Left lung (tissue), 14 donors: ENCODE measurements at places on chromosomes 1 and 21.

- no peak for DNase-seq
Measured at GRCh38 chr1:170284951-170285350, 139.2 kb downstream of the NTMT2 start.

DNA sequence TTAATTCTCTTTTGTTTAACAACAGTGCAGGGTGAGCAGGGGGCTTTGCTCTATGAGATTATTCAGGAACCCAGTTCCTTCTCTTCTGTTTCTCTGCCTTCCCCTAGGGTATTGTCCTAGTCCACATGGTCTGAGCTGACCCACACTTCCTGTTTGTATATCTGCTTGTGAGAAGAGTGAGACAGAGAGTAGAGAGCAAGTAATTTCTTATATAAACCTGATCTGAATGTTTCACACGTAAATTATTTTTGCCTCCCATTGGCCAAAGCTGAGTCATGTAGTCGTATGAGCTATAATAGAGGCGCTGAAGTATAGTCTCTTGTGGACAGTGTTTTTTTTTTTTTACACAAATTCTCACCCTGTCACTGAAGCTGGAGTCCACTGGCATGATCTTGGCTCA is 134.2 kb upstream of the SERTAD4 start:
- no peak for DNase-seq

- peak; percentile 94 for DNase-seq
Measured at GRCh38 chr1:85297855-85298629, 21.6 kb upstream of the BCL10 start.

DNA sequence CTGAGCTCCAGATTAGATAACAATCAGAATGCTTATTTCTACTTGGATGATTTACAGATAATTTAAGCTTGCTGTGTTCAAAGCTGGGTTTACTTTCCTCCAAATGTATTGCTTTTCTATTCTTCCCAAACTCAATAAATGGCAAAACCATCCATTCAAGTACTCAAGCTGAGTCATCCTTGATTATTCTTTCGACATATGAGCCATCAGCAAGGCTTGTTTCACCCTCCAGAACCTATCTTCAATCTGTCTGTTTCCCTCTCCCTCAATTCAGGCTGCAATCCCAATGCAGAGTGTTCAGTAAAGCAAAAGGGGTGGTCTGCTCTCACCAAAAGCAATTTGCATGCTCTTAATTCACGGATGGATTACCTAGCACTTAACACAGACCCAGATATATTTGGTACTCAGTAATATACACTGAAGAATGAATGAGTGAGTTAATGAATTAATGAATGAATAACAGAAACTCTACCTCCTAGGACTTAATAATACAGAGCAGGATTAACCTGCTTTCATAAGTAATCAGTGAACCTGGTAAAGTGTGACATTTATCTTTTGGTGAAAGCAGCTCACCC is 41.9 kb downstream of the DDR2 start:
- no peak for DNase-seq

DNA sequence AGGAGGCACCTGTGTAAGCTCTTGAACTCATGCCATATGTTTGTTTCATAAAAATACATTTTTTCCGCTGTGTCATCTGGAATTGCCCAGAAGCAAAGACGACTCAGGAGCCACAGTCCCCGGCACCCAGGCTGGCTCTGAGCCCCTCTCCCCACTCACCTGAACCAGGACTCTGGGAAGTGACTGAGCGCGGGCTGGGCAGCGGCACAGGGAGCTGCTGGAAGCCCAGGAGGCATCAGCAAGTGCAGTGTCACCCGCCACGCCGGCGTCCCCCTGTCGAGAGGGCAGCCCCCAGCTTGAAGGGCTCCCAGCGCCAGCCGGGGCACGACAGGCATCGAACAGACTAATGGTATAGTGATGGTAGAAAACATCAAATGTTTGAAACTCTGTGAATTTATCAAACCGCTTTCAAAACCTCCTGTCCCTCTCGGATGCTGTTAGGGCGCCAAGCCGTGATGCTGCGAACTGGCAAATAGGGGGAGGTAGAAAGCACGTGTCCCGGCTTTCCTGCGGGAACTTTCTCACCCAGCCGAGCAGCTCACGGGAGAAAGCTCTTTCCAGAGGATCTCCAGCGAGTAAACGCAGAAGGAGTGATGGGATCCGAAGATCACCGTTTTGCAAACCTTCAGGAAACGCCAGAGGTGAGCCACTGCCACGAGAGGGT is 57.8 kb upstream of the COL18A1 start:
- no peak for DNase-seq

DNA sequence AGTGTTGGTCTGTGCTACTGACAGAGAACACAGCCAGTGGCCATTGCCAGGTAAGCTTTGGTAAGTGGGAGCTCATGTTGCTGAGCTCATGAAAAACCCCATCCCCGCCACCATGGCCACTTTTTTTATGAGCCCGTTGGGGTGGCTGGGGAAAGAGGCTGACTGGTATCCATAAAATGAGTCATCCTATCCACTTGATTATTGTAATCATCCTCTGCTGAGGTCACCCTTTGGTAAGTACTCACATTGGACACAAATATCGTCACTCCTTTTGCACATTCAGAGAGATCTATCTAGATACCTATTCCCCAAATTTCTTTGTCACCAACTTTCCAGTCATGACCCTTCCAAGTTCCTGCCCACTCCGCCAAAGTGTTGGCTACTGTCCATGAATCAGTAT is 22.0 kb downstream of the SLAMF7 start:
- no peak for DNase-seq

- DNase-seq = no peak
Measured at GRCh38 chr1:233357595-233358397, 30.3 kb downstream of the MAP3K21 start.

DNA sequence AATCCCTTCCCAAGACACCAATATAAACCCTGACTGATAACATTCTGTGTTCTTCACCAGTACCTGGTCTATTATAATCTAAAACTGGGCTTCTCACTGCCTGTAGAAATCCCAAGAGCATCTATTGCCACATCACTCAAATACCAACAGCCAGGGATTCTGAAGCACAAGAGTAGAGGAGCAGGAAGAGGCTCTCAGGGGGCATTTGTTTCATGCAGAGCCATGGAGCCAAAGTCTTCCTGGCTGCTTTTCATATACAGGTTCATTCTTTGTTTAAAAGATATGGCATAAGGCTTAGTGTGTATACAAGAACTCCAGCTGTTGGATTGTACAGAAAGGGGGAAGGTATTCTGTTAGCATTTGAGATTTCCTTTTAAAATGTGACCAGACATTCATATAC is 38.2 kb upstream of the USH2A start:
- DNase-seq = no peak

GRCh38 chr1:236211815-236212214 is 69.5 kb downstream of the GPR137B start:
- DNase-seq = no peak

GRCh38 chr1:20089328-20090077 is 19.5 kb downstream of the PLA2G5 start:
- DNase-seq = no peak

GRCh38 chr1:28374297-28374696 is 4.8 kb downstream of the PHACTR4 start:
- DNase-seq = no peak

GRCh38 chr1:230791986-230792564 is 44.9 kb downstream of the CAPN9 start:
- no peak for DNase-seq

- peak; percentile 93 for DNase-seq
Measured at GRCh38 chr1:204080163-204080903, 7.4 kb downstream of the SOX13 start.

GRCh38 chr1:7781501-7781900 is 2.6 kb upstream of the PER3 start:
- no peak for DNase-seq

GRCh38 chr1:161768986-161769672 is 3.0 kb downstream of the ATF6 start:
- no peak for DNase-seq

GRCh38 chr21:32728456-32728839 is 635 bp upstream of the SYNJ1 start:
- no peak for DNase-seq

DNA sequence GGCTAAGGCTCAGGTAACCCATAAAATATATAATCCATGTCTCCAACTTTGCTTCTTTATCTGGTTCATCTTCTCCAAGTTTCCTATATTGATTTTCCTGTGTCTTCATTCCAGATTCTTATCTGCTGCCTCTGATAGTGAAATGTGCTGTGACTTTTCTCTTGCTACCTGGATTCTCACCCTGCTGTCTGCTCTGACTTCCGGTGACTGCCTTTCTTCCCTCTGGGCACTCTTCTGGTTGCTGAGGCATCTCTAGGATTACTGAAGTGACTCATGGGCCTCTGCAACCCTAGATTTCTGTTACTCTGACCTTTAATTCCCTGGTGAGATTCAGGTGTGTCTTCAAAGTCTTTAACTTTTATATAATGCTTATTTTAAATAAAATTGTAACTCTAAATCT is 46.9 kb downstream of the GIPC2 start:
- DNase-seq = no peak

DNA sequence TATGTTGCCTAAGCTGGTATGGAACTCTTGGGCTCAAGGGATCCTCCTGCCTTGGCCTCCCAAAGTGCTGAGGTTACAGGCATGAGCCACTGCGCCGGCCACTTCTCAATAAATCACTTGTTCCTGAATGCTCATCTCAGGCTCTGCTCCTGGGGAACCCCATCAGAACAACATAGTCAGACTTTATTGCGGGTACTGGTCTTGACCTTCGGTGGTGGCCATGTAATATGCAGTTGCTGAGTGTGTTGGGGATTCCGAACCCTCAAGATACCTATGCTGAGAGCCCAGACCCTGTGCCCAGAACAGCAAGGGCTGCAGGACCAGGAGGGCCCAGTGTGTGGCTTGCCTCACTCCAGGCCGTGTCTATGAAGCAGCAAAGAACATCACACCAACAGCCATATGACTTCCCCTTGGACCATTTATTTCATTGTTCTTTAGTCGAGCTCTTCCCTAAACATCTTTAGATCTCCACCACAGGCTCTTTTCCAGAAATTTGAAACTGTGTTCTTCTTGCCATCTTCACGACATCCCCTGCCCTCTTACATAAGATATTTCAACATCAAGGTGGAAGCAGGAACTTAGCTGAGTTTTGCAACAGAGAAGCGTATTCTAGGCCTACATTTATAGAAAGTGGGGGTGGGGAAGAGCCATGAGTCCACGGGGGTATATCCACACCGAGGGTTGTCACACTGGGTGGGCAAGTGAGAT is 12.7 kb upstream of the SDHB start:
- no peak for DNase-seq

- no peak for DNase-seq
Measured at GRCh38 chr1:58459911-58460310, 86.6 kb downstream of the OMA1 start.

DNA sequence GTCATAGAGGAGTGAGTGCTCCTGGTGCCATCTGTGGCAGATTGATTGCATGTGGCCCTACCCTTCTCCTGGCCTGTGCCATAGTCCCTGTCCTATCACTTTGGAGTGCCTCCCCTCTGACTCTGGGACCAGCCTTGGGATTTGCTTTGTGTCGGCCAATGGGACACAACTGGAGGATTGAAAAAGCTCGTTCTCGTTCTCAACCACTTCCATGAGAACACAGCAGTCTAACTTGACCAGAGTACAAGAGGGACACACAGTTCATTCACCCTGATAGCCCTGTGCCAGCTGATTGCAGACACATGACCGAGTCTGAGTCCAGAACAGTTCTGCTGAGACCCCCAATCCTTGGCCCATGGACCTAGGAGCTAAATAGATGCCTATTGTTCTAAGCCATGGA is 47.8 kb downstream of the C1orf198 start:
- no peak for DNase-seq

- DNase-seq = peak; percentile 20
Measured at GRCh38 chr21:25640202-25640942, 1.3 kb downstream of the JAM2 start.

DNA sequence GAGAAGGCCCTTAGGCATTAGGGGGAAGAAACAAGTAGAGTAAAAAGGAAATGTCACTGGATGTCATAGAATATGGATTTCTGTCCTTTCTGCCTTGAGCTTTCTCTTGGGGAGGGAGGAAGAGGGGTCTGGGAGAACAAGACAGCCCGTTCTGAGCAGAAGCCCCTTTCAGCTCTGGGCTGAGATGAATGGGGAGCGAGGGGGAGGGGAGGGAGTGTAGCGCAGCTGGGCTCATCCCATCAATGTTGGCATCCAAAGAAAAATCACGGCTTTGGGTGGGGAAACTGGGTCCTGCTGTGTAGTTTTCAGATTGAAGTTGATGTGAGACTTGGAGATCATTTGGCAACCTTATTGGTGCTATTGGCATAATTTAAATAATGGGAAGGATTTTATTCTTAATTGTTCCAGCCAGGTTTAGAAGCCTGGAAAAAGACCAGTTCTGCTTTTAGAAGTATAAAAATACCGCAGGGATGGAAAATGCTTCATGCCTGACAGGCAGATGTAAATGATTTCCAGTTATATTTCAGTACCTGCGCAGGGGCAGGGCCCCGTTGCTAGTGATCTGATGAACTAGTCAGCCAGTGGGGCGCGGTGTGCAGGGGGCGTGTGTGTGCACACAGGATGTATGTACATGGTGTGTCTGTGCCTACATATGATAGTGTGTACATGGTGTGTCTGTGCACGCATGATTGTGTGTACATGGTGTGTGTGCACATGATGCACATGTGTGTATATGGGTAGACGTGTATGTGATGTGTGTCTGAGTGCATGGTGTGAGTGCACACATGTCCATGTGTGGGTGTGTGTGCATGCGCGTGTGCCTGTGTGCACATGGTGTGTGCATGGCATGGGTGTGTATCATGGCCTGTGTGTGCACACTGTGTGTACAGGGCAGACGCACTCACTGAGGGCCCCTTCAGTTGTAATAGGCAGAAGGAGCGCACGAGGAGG is 36.0 kb downstream of the ABCG1 start:
- peak; percentile 66 for DNase-seq

- no peak for DNase-seq
Measured at GRCh38 chr1:85421179-85421578, 43.8 kb downstream of the DDAH1 start.

- no peak for DNase-seq
Measured at GRCh38 chr1:2506007-2506860, 20.2 kb downstream of the PANK4 start.

- DNase-seq = no peak
Measured at GRCh38 chr1:157833145-157833544, 8.5 kb downstream of the CD5L start.

DNA sequence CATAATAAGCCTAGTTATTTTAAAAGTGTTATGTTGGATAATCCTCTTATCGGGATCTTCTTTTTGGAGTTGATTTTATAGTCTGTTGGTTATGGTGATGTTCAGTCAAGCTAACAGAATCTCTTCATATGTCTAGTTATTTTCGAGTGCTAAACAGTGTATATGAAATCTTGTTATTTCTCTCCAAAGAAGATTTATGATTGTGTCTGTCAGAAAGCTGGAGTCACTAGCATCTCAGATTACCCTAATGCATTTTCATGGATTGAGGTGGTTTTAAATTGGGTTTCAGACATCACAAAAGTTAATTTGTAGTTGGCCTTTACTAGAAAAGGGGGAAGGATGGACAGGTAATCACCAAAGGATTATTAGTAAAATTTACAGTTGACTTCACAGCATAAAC is 13.3 kb downstream of the MAEL start:
- no peak for DNase-seq

DNA sequence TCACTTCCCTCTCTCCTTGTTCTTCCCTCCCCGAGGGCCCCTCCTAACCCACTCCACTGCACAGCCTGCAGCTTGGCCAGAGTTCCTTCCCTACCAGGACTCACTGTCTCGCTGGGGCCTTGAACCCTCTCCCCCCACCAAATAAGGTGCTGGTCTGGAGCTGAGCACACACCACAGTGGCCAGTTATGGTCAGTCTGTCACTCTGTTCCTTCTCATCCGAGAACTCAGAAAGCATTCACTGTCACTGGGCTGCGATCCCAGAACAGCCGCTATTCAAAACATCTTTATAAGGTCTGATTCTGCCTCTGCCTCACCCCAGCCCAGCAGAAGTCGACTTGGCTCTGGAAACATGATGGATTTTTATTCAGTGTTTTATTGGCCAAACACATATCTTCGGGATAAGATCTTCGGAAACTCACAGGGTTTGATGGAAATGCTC is 19.8 kb upstream of the LBR start:
- DNase-seq = no peak
